Activated CD4-positive, alpha-beta T cell treated with anti-CD3 and anti-CD28 coated beads, Interleukin-2, amount 50 U/mL, for 24 hours (primary cell): ENCODE measurements at places on chromosomes 16 and 17.

DNA sequence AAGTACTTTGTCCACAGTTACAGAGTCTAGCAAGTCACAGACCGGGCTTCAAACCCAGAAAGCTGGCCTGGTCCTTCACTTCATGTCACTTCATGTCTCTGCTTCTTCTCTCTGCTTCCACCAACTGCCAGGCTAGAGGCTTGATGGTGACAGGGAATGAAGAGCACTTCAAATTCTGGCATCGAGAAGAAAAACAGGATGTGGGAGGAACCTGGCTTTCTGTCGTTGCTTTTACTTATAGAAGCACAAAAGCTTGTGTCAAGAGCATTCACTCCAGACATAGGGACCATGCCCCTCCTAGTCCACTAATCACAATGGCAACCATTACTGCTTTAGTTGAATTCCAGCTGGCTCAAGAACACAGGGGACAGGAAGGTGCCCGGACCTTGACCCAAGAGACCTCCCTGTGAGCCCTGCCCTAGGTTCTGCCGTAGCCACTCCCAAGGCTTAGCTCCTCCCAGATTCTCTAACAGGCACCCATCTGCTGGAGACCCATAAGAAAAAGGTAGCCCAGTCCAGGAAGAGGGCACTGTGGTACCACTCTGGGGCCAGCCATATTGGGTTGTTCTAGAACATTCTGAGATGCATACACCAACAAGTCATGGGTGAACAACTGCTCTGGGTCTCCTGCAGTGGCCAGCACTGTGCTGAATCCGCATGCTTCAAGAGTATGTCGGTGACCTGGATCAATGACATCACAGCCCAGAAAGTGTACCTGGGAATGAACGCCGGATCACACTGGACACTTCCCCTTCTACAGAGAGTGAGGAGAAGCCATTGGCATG, 181.8 kb downstream of the C16orf95 start:
- DNase-seq, result no peak

GRCh38 chr17:42683407-42684034, 1.2 kb downstream of the CNTNAP1 start:
- no peak for DNase-seq

- DNase-seq, result no peak
Measured at GRCh38 chr16:66662445-66663194, 33.9 kb downstream of the CMTM4 start.

DNA sequence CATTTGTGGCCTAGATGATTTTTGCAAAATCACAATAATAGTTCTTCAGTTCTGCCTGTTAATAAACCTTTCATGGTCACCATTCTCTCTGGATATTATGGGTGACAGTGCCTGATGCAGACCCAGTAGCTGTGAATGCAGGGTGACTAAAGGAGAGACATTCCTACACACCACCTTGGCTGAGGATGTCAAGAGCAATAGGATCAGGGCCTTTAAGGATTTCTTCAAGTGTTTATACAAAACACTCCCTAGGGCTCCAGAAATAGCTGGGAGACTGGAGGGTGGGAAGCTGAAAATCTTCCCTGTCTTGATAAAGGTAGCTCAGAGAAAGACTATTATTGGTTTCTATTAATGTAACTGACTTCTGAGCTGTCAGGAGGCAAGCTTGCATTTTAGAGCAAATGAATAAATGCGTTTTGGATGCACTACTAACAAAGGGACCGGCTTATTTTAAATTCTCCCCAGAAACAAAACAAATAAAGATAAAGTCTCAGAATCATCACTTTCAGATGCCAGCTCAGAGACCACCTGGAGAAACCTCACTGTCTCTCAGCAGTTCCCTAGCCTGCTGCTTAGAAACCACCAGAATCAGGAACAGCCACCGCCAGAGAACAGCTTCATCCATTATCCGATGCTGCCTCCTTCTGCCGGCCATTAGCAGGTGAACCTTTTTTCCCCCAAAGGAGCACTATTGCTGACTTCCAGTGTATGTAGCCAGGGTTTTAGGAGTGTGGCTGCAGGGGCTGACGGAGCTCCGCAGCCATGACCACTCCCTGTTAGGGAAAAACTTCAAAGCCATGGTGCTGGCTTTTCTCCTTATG, 171.4 kb upstream of the DYNLRB2 start:
- no peak for DNase-seq

- no peak for DNase-seq
Measured at GRCh38 chr17:55776271-55776670, 25.4 kb downstream of the PCTP start.

DNA sequence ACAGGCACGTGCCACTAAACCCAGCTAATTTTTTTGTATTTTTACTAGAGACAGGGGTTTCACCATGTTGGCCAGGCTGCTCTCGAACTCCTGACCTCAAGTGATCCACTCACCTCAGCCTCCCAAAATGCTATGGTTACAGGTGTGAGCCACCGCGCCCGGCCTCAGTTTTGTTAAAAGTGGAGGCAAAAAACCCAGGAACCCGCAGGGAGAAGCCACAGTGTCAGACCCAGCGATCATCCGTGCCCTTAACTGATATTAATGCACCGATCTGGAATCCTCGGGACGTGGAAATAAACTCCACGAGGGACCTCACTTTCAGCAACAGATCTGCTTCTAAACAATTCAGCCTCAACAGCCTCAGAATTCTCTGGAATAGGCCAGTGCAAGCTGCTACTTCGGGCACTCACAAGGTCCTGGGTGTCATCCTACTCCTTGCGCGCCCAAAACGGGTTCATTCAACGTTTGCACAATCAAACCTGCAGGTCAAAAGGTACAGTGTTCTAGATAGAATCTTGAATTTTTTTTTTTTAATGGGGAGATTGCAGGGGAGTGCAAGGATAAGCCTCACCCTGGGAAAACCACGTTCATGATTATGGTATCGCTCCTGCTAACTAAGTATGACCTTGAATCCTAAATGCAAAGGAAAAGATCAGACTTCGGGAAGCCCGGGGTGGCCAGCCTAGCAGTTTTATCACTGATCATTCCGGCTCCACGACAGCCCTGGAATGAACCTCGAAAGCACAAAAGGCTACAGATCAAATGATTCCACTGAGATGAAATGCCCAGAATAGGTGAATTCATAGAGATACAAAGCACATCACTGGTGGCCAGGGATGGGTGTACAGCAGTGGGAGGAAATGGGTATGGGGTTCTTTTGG, 22.4 kb downstream of the LITAF start:
- DNase-seq, result no peak

DNA sequence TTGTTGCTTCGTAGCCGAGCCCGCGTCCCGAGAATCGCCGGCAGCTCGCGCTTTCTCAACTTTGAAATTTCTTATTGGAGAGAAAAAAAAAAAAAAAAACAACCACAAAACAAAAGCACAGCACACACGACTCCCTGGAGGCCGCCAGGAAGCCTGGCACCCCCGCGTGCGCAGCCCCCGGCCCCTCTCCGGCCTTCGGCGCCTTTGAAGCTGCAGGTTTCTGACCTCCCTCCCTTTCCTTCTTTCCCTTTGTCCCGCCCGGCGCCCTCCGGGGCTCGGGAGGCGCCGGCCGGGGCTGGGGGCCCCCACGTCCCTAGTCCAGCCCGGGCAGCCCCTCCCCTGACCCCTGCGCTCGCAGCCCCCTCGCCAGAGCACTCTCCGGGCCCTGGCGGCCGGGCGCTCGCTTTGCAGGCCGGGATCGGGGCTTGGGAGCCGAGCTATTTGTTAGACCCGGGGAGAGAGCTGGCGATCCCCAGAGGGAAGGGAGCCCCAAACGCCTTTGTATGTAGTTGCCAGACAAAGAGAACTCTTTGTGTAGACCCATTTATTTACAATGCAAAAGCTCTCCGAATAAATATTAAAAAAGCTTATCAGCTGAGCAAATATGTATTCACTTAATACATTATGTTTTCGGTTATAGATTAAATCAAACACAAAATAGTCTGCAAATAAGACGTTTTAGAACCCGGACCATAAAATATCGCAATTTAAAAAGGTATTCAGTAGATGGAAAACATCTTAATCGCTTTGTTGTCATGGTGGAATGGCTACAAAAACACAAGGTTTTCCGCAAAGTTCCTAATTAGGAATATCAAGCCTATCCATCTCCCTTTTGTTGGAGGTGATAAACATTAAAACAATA, 2.3 kb downstream of the BAHCC1 start:
- no peak for DNase-seq

GRCh38 chr17:13590441-13590840, 11.3 kb downstream of the HS3ST3A1 start:
- DNase-seq, result no peak

DNA sequence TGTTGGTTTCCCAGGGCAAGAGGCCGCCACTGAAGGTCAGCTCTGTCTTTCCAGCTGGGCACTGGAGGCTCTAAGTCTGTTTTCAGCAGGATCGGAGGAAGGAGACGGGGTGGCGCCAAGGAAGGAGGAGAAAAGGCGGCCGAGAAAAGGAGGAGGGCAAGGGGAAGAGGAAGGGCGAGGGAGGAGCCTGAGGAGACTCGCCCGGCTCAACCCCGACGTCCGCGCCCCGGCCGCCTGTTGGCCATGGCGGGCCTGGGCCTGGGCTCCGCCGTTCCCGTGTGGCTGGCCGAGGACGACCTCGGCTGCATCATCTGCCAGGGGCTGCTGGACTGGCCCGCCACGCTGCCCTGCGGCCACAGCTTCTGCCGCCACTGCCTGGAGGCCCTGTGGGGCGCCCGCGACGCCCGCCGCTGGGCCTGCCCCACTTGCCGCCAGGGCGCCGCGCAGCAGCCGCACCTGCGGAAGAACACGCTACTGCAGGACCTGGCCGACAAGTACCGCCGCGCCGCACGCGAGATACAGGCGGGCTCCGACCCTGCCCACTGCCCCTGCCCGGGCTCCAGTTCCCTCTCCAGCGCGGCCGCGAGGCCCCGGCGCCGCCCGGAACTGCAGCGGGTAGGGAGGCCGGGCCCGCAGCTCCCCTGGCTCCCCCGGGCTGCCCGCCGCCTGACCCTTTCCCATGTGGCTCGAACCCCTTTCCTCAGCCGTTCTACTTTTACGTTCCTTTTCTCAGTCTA, at the start of gene RNF135:
Gene RNF135, plus strand, starts transcription at position 209 of the 737 bp plus-strand sequence. Its CDS starts 35 bp downstream, at position 244.
- peak; percentile 31 for DNase-seq

DNA sequence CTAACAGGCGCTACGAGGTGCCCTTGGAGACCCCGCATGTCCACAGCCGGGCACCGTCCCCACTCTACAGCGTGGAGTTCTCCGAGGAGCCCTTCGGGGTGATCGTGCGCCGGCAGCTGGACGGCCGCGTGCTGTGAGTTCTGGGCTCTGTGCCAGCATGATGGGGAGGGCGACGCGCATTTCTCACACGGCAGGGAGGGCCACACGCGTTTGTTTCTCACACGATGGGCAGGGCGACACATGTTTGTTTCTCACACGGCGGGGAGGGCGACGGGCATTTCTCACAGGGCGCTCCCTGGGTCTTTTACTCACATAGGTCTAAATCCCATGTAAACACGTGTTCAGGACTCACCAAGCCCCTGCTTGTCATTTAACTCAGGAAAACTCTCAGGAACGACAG, 4.4 kb downstream of the GAA start:
- no peak for DNase-seq

- peak; percentile 33 for DNase-seq
Measured at GRCh38 chr17:39231591-39232551, 6.1 kb upstream of the STAC2 start.

DNA sequence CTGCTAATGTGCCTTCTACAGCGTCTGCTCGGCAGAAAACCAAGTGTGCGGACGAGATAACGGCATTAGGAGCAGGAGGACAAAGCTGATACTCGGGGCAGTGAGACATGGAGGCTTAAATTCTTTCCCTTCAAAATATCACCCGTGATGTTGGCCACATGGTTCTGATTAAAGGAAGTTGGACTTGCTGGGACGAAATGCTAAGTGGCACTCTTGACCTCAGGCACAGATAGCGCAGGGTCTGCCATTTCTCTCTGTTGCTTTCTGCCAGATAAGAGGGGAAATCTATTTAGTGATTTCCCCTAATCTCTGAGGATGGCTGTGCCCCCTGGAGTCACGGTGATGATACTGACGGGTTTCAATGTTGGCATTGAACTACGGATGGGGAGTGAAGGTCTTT, 509.6 kb upstream of the EEF2KMT start:
- DNase-seq, result no peak
